ENCODE measurements at places on chromosomes 11 and 22. TPM values are rescaled to one million over a fixed set of nuclear protein-coding genes. Genes with fewer than 3 reads are reported as not detected.

Gene DDX10
- 53.1 TPM for total RNA-seq

Gene PLAAT4
- total RNA-seq, result 4.1 TPM

Gene IRAG1
- 4.5 TPM for total RNA-seq

DNA sequence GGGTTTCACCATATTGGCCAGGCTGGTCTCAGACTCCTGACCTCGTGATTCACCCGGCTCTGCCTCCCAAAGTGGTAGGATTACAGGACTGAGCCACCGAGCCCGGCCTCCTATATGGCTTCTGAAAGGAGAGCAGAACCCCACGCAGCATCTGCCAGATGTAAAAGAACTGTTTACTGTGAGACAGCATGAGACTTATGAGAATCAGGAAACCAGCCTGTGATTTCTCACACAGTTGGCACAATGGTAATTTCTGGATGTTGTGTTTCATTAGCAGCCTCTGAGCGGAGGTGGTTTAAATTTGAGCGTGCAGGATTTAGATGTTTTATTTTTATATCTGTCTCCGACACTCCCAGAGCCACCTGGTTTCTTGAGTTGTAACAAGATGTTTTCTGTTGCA, 33.8 kb downstream of the CEP164 start:
- no peak for DNase-seq

- no peak for DNase-seq
Observed at GRCh38 chr11:65862191-65862735, 2.0 kb downstream of the MUS81 start.

- peak; percentile 90 for DNase-seq
Observed at GRCh38 chr11:117817368-117818040, 7.0 kb downstream of the FXYD2 start.

DNA sequence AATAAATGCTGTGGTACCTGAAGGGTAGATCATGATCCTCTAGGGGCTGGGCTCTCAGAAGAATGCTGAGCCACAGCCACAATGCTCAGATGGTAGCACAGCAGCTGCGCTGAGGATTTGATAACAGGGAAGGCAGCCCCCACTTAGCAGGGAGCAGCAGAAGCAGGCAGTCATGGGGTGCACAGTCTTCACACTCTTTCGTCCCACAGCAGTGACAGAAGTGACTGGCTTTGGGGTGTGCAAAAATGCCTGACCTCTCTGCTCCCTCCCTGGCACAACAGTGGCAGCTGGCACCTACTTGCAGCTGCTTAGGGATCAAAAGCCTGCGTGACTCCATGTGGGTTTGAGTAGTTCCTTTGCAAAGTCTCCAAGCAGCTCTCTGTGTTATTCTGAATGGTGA, 1349.8 kb upstream of the RAG2 start:
- no peak for DNase-seq

DNA sequence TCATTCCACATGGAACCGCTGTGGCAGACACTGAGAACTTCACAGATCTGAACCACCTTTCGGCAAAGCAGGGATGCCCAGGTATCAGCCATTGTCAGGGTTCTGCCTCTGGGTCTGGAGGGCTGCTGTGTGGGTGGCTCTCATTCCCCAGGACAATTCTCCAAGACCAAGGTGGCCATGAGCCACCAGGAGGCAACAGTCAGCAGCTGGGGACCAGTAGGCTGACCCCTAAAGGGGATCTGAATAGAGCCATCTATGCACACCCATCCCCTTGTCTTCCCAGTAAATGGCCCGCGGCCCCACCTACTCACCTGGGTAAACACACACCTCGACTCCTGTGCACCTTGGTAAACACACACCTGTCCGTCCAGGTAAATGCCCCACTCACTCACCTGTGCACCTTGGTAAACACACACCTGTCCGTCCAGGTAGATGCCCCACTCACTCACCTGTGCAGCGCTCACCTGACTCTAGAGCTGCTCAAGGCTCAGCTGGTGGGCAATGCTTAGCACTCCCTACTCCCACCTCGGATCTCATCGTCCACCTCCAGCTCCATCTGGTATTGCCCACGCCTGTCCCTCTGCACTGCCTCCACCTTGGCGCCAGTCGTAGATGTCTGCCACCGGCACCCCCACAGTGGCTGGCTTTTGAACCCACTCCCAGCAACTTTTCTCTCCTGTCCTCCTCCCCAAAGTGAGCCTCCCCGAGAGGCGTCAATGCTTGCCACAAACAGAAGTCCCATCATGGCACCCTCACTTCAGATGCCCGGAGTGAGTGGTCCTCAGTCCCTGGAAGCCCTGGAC, 10.2 kb downstream of the SLC25A1 start:
- DNase-seq, result peak; percentile 67

DNA sequence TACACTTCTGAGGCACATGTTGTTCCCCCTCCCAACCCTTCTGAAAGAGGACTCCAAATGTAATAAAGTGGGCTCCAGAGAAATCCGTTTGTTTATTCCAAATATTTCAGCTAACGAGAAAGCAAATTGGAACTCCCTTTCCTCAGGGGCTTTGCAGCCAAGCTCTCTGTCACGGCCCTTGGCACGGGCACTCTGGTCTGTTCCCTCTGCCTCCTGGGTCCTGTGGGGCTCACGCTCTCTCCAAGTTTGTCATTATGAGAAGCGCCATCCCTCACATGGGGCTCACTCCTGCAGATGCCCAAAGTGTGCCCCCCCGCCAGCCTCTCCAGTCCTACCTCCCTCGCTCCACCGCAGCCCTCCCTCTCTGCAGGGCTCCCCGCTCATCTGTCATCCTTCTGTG, 125.4 kb upstream of the POU2AF2 start:
- DNase-seq, result no peak

DNA sequence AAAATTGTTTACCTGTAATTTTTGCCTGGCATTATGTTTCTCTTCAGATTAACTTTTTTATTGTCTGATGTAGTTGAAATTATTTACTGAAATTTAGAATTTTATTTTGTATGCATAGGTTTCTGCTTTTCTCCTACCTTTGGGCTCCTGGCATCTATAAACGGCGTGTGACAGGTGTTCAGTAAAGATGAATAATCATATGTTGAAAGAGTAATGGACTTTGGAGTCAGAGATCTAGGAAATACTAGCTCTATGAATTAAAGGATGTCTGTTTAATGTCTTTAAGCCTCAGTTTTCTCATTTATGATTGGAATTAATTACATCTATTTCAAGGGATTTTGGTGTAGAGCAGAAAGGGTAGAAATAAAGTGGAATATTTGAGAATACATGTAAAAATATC, 7.2 kb upstream of the ANGPTL5 start:
- no peak for DNase-seq

- no peak for DNase-seq
Observed at GRCh38 chr11:102830001-102830727, 13.2 kb downstream of the MMP3 start.
